CD4-positive, alpha-beta T cell treated with Interleukin-17A for 1 hour (primary cell): ENCODE measurements at places on chromosomes 12 and 14.

DNA sequence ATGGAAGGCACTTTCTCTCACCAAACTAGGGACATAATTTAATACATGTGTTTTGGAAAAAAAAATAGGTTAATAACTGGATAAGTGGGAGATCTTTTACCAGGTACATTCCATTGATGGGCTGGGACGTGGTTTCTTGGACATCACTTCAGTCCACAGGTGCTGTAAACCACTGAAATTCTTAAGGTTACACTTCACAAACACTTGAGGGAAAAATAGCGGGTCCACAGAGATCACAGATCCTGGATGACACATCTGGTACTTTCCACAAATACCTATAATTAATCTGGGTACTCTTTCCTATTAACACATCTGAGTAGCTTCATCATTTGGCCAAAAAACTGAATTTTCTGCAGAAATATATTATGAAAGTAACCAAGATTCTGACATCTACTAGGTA is 85.0 kb downstream of the POLR3B start:
- DNase-seq = no peak

DNA sequence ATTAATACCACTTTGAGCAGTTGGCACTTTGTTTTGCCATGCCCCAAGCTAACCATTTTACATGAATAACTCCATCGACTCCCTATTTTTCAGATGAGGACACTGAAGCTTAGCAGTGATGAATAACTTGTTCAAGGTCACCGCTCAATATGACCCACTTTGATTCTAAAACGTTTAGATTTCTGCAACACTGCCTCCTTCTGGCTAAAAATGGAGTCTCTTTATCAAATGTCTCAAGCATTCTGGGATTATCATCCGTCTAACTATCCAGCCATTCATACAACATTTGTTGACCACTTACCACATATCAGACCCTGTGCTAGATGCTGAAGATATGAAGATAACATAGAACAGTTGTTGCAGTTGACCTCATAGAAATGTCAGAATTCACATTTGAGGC is 298.0 kb downstream of the PPFIA2 start:
- no peak for DNase-seq

GRCh38 chr12:91009319-91009950 is 4.7 kb upstream of the EPYC start:
- no peak for DNase-seq

GRCh38 chr14:103372552-103373304 is 12.5 kb upstream of the MARK3 start:
- DNase-seq = no peak

DNA sequence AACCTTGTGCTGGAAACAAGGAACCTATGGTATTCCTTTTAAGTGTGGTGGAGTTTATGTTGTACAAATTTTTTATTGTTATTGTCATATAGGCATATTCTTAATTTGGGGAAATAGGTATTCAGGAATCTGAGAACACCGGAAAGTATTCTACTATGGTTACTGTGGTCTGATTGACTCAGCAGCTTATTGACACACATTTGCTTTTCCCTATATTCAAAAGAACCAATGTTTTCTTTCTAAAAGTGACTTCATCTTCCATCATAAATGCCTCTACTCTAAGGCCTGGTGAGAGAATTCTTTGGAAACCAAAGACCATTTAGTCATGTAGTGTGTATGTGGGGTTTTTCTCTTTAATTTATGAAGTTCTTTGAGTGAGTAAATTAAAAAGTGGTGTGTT is 474.8 kb downstream of the TMTC2 start:
- no peak for DNase-seq

GRCh38 chr12:64273527-64274403 is 51.7 kb upstream of the KICS2 start:
- DNase-seq = peak; percentile 35

- DNase-seq = no peak
These were observed 414 bp downstream of the UNC79 start for GRCh38 chr14:93431036-93431670.

GRCh38 chr12:59736786-59737185 is 141.0 kb downstream of the SLC16A7 start:
- DNase-seq = no peak

- DNase-seq = peak; percentile 8
These were observed 805 bp upstream of the CRACR2A start for GRCh38 chr12:3753544-3754284.

DNA sequence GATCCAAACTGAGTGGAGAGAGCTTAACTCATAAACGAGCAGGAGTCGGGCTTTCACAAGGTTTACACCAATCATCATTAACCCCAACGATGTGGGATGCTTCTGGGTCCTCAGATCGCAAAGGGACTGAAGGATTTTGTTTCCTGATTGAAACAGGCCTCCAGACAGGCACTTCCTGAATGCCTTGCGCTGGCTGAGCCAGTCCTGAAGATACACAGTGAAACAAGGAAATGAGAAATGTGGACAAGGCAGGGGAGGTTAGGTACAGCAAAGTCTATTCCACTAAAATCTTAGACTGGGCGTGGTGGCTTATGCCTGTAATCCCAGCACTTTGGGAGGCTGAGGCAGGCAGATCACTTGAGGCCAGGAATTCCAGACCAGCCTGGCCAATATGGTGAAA is 30.7 kb downstream of the RBM19 start:
- no peak for DNase-seq

DNA sequence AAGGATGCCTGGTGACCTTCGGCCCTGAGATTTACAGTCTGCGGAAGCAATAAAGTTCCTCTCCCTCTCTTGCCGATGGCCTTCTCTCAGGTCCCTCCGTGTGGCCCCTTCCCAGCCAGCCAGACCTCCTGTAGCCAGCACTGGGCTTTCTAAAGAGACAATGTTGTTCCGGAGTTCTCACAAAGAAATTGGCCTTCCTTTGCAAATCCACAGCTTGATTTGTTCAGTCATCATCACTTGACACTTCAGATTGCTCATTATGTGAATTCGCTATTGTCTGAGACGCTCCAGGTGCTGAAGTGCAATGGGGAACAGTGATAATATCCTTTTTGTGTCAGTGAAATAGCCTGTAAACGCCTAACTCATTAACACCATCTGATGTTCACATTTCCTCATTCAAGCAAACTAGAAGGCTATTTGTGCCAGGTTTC is 43.7 kb upstream of the GPHB5 start:
- no peak for DNase-seq

DNA sequence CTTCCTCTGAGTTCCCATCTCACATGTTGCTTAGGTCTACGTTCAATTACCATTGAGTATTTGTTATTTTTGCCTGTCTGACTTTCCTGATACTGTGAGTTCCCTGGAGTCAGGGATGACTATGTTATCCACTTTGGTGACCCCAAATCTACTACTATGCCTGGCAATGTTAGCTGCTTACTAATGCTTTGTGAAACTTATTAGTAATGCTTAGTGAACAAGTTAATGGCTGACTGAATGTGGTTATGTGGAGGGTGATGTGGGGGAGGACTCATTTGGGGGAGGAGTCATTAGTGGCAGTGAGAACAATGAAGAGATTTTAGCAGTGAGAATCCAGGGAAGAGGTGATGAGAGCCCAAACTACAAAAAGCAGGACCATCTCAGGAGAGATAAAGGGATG is 121.6 kb downstream of the KTN1 start:
- DNase-seq = no peak

- DNase-seq = no peak
These were observed 166.1 kb upstream of the KITLG start for GRCh38 chr12:88746386-88746785.

GRCh38 chr14:61523751-61524150 is 171.6 kb upstream of the HIF1A start:
- DNase-seq = no peak

GRCh38 chr12:83102499-83102898 is 415.8 kb downstream of the TMTC2 start:
- DNase-seq = no peak

DNA sequence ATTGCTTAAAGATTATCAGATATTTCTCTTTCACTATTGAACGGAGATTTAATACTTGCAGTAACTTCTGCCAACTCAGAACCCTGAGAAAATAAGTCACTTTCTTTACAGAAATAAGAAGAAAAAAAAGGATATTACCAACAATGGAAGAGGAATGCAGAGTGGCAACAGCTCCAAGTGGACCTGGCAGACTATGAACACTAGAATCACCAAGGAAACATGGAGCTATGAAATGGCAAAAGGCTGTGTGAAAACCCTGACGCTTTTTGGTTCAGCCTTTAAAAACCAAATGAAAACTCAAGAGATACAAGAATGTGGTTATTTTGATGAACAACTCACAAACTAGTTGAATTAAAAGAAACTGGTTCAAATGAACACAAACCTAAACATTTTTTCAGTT is 17.7 kb downstream of the DTD2 start:
- DNase-seq = no peak

- DNase-seq = no peak
These were observed 66.4 kb downstream of the OTOGL start for GRCh38 chr12:80165746-80166145.

DNA sequence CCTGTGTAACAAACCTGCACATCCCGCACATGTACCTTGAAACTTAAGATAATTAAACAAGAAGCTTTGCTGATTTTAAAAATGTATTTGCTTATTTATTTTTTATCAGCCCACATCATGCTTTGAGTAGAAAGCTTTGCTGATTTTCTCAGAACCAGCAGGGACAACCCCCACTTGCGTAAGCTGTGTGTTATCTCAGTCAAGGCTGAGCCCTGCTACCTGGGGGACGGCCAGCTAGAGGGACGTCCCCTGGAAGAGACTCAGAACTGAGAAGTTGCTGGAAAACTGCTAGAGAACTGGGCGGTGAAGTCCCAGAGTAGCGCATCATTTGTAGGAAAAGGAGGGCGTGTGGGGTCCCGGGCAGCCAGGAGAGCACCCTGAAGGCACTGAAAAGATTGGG is 4.1 kb upstream of the PLEK2 start:
- no peak for DNase-seq

GRCh38 chr12:12008931-12009611 is 61.7 kb upstream of the BCL2L14 start:
- DNase-seq = peak; percentile 68

- DNase-seq = no peak
These were observed 10.0 kb downstream of the TUBA1B start for GRCh38 chr12:49121047-49121696.

DNA sequence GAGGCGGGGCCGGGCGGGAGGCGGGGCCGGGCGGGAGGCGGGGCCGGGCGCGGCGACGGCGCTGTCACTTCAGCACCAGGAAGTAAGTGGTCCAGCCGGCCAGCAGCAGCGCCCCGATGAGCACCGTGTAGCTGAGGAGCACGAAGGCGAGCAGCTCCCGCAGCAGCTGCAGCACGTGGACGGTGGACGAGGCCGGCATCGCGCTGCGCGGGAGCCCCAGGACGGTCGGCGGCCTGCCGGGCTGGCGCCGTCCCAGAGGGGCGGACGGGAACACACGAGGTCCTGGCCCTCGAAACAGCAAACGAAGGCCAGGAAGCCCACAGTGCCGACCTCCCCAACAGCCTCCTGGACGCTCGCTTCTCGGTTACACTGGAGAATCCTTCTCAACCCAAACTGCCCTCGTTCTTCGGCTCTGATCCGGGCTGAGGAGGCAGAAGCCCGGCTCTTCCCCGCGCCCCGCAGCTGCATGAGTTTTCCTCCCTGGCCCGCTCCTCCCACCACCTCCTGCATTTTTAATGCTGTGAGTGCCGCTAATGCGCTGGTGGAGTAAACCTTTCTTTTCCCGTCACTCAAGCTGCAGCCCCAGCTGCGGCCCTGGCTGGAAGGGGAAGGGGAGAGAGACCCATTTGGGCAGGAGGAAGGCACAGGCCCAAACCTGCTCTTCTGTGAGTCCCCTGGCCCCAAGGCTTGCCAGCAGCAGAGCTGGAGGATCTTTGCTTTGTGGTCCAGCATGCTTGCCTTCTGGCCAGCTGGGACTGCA is 694 bp upstream of the DIABLO start:
- no peak for DNase-seq

GRCh38 chr12:12804011-12804410 is 9.1 kb upstream of the DDX47 start:
- no peak for DNase-seq

DNA sequence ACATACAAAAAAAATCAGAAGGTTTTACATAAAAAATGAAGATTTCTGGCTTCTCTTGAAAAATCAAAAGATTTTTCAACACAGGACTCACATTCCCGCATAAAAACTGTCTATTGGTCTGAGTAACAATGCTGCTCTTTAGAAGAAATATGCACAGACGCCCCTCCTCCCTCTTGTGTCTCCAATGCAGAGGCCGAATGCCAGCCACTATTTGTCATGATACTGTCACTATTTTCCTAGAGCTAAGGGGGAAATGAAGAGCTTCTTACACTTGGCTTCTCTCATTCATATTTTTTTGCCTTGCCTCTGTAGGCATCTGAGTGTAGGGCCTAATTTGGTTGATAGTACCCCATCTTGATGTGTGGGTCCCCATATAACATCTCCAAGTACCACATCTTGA is 98.0 kb downstream of the BBS10 start:
- DNase-seq = no peak

DNA sequence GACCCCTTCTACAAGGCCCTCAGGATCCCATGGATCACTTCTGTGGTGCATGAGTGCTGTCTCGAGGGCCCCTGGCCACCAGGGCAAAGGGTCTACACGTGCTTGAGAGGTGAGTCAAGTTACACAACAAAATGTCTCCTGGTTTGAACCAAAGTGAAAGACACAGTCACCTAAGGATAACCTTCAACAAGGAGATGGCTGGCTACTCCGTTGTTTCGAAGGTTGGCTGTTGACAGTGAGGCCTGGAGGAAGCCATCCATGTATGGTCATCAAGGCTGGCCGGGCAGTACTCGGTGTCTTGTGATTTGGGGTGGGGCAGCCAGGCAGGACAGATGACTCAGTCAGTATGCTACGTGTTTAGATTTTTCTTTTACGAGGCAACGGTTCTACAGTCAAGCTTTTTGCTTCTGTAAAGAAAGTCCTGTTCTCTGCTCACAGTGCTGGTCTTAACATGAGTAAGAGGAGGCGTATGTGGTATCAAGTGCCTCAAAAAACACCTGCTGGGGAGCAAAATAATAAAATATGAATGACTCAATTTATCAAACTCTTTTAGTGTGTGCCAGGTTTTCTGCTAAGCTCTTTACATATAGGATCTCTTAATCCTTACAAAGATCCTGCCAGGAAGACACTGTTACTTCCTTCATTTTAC is 18.0 kb upstream of the NT5DC3 start:
- no peak for DNase-seq

- no peak for DNase-seq
These were observed 13.2 kb downstream of the RTN1 start for GRCh38 chr14:59857328-59857727.

GRCh38 chr14:87623616-87624015 is 369.4 kb downstream of the GALC start:
- DNase-seq = no peak

GRCh38 chr14:24162093-24162492 is 1.0 kb downstream of the IRF9 start:
- no peak for DNase-seq

GRCh38 chr14:30560581-30560980 is 1.6 kb downstream of the G2E3 start:
- DNase-seq = no peak

GRCh38 chr14:88247228-88247627 is 75.8 kb downstream of the KCNK10 start:
- no peak for DNase-seq

DNA sequence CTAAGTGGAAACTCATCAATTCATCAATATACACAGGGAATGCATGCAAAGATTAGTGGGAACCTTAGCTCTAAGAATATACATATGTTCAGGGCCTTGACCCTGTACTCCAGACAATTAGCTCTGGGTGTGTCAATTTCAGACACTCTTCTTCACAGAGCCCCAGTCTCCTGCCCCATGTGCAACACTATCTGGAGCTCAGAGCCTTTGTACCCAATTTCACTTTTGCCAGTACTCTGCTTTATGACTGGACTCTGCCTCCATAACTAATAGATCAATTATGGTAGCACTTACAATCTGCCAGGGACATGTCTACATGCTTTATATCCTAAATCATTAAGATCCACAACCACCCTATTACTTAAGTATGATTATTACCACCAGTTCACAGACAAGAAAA is 152.5 kb upstream of the PLEKHG7 start:
- no peak for DNase-seq
